ENCODE measurements at places on chromosomes 12 and 14.
A peak's percentile ranks its signal among the peaks of the same experiment; 100 is the strongest.

DNA sequence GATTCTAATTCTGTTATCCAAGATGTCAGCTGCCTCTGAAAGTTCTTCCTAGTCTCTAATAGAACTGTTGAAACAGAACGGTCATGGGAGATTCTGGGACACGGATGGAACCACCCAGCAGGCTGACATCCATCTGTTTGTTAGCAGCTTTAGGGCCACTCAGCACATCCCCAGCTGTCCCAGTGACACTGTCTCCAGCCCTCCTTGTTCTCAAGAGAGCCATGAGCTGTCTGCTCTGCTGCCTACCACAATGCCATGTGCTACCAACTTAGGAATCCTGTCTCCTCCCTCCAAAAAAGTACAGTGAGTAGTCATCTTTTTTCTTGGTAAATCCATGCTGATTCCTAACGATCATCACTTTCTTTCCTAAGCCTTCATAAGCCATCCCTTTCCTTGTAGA, 130.5 kb downstream of the ZFP36L1 start:
- DNase-seq, result no peak

GRCh38 chr14:29016050-29016900, 249.7 kb downstream of the FOXG1 start:
- no peak for DNase-seq

- DNase-seq, result no peak
Measured at GRCh38 chr12:74537126-74537706, 419 bp upstream of the ATXN7L3B start.

DNA sequence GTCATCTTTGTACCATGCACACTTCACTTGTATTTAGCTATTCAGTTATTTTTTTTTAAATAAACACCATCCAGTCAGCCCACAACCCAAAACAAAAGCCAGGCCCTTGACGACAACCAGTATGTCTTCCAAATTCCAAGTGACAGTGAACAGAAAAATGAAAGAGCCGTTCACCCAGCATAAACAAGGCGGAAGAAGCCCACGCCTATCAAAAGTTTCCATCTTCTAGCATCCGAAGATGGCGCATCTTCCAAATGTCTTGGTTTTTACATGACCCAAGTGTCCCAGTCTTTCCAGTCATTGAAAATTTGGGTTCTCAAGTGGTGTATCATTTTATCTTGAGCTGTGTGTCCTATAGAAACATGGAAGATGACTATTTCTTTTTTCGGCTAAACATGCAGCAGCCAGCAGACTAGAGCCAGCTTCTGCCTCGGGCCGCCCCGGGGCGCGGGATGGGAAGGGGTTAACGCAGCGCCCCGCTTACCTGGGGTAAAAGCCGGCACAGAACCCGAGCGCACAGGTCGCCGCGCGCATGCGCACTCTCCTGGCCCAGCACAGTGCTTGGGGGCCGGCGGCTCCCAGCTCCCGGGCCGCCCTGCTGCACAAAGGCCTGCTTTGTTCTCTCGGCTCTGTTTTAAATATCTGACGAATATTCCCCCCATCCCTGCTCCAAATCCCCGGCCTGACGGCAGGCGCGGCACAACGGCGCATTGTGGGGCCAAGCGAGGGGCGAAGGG, 164.8 kb downstream of the ZFP36L1 start:
- peak; percentile 40 for DNase-seq

GRCh38 chr14:101520621-101521472, 40.4 kb upstream of the DIO3 start:
- DNase-seq, result no peak

GRCh38 chr12:106329231-106329982, 26.9 kb downstream of the TCP11L2 start:
- DNase-seq, result no peak

DNA sequence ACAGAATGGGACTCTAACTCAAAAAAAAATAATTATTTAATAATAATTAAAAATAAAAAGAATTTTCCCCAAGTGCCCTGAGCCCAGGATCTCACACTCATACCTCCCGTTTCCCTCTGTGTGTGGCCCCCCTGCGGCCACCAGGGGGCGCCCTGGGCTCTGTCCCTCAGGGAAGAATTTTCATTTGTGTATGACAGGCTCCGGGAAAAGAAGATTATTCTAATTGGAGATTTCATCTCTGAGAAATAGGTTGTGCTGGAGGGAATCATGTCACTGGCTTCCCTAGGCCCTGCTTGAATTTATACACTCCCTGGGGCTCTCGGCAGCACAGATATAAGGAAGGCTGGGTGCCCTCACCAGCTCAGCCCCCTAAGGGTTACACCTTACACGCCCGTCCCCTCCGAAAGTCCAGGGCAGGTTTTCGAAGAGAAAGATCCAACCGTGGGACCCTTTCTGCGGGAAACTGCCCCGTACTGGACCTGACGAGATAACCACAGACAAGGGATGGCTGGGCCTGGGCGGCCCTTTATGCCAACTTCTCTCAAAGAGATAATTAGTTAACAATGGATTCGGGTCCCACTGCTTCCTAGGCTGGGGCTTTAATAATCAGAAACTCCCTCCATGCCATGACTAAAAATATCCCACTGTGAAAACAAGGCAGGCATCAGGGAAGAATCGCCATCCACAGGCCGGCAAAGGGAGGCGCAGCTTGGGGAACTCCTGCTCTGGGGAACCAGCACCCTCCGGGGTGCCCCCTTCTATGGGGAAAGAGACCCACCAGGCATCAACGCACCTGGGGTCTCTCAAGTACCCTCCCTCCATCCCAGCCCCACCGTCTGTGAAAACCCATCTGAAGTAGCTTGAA, 80.7 kb downstream of the KDM2B start:
- peak; percentile 69 for DNase-seq

- DNase-seq, result no peak
Measured at GRCh38 chr12:109467978-109468676, 9.0 kb downstream of the KCTD10 start.

GRCh38 chr12:124391340-124392261, 96.7 kb downstream of the RFLNA start:
- peak; percentile 25 for DNase-seq

DNA sequence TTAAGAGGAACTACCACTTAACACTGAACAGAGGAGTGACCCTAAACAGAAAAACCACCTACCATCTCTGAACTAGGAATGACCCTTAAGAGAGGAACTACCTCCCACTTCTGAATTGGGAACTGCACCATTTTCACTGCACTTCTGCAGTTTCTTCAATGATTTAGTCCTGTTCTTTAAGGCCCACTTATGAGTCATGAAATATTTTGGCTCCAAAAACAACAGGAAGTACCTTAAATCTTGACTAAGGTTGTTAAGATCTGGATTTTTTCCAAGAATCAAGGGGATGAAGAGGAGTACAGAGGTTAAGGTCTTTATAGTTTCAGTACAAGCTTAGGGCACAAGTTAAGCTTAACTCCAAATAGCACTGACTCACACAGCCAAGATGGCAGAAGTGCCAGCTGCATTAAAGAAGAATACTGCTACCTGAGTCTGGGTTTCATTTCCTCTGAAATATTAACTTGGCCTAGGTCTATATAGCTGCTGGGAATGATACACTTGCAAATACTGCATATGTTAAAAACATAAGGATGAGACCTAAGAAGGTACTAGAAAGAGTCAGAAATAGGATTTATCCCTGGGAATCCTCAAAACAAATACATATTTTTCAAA, 4.2 kb downstream of the NPC2 start:
- no peak for DNase-seq

DNA sequence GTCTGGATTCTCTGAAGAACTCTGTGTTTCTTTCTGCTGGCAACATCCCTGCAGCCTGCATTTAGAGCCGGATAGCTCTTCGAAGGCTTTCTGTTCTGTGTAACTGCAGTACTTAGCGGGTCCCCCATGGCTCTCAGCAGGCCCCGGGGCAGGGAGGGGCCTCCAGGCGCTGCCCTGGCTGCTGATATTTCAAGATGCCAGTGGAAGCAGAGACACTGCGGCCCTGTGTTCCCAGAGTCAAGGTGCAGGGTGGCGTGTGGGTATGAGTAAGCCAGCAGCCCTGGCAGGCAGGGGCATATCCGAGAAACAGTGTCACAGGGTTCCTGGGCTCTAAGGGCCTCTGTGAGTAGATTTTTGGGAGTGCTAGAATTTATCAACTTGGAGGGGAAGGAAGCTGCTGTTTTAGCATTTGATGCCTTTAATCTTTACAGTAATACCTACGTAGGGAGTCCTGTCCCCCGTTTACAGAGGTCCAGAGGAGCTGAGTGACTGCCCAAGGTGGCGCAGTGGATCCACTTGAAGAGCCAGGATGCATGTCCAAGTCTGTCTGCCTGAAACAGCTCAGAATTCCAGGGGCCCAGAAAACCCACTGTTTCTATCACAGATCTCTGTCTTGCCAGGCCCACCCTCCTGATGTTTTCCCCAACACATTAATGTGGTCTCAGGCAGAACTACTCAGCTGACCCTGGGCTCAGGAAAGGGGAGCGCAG, 16.2 kb downstream of the ESRRB start:
- DNase-seq, result no peak

GRCh38 chr12:18583655-18584054, 154.2 kb downstream of the PLCZ1 start:
- DNase-seq, result no peak

- DNase-seq, result no peak
Measured at GRCh38 chr12:6206327-6206726, 6.1 kb downstream of the CD9 start.

- DNase-seq, result peak; percentile 55
Measured at GRCh38 chr12:54207539-54208294, 18.9 kb upstream of the SMUG1 start.

GRCh38 chr12:72323881-72324280, 51.7 kb downstream of the TRHDE start:
- no peak for DNase-seq

GRCh38 chr14:94654071-94654861, 42.1 kb downstream of the SERPINA3 start:
- DNase-seq, result no peak

GRCh38 chr12:132066749-132067148, 77.4 kb downstream of the DDX51 start:
- no peak for DNase-seq

GRCh38 chr12:94699801-94700200, 49.4 kb upstream of the TMCC3 start:
- DNase-seq, result no peak

DNA sequence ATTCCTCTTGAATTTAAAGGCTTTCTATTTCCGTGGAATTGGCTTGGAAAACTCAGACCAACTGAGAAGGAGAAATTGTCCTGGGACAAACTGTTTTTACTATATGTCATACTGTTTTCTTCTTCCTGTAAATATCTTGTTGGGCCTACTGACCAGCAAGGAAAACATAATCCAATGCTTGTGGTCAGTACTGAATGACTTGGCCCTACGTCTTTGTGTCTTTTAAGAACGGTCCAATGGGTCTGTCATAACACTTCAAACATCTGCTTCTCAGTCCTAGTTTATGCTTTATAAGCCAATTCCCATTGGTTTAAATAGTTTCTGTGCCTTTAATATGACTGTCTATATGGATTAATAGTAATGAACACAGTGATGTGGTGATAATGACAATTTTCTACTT, 248.5 kb upstream of the DDHD1 start:
- DNase-seq, result no peak

DNA sequence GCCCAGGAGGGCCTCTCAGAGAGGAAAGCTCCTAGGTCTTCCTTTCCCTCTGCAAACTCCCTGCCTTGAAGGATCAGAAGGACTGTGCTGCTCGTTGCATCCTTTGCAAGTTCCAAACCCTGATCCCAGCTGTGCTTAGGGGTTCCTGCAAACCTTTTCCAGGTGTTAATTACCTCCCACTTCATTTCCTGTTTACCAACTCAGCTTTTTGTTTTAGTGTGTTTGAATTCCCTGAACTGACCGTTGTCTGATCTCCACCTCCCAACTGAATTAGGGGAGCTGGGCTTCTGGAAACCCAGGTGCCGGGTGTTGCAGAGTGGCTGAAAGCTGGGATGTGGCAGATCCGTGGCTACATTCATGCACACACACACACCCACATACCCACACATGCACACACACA, 20.6 kb upstream of the BDKRB1 start:
- no peak for DNase-seq

GRCh38 chr12:18857656-18858055, 119.7 kb downstream of the CAPZA3 start:
- DNase-seq, result no peak

DNA sequence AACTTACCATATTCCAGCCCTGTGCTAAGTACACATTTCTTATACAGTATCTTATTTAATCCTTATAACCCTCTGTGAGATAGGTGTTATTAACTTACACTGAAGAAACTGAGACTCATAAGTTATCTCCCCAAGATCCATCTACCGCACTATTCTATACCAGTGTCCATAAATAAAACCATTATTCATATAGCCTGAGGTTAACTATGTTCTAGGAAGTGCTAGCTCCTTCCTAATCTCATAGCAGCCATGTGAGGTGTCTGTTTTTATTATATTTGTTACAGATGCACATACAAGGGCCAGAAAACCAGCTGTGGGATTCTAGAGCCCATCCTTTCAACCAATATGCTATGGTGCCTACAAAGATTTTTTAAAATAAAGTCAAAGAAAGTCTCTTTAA, 100.3 kb upstream of the RAP1B start:
- DNase-seq, result no peak

- DNase-seq, result no peak
Measured at GRCh38 chr12:75944097-75944904, 87.3 kb downstream of the PHLDA1 start.

- no peak for DNase-seq
Measured at GRCh38 chr12:68326716-68327115, 5.4 kb downstream of the MDM1 start.

GRCh38 chr12:112418273-112418607, 507 bp upstream of the PTPN11 start:
- no peak for DNase-seq

GRCh38 chr14:106067935-106068334, 541.6 kb downstream of the TMEM121 start:
- no peak for DNase-seq

- DNase-seq, result no peak
Measured at GRCh38 chr14:65425885-65426284, 13.4 kb downstream of the FUT8 start.

DNA sequence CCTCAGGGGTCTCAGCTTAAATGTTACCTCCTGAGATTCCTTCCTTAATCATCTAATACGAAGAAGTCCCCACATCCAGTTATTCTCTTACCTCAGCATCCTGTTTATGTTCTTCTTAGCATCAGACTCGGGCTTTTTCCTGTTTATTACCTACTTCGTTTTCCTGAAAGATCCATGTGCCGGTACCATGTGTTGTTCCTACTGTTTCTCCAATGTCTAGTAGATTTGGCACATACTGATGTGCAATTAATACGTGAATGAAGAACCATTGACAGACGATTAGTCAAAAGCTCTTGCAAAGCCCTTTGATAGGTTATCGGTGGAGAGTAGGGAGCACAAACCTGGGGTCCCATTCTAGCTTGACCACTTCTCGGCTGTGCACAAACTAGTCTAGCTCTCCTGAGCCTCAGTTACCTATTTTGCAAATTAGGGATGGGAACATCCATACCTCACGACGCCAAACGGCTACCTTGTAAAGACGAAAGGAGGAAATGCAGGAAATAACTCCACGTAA, 735 bp upstream of the MAPKAPK5 start:
- DNase-seq, result no peak

DNA sequence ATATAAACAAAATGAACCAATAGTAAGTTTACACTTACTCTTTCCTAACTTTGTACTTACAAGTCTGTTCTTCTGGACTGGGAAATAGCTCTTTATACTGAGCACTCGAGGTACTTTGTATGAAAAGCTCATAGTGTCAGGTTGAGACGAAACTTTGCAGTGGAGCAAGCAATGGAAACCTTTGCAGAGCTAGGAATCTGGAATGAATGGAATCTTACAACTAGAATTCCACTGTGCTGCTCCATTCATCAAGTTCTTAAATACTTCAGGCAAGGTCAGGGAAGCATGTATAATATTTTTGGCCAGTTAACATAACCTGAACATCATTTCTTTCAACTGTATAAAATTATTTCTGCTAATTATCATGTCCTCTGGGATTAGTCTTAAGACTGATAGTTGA, 1327.5 kb upstream of the FLRT2 start:
- DNase-seq, result no peak

GRCh38 chr12:102479099-102479885, 1.1 kb downstream of the IGF1 start:
- no peak for DNase-seq
